GM23338 (cell line): ENCODE measurements at places on chromosomes 16 and 17.

DNA sequence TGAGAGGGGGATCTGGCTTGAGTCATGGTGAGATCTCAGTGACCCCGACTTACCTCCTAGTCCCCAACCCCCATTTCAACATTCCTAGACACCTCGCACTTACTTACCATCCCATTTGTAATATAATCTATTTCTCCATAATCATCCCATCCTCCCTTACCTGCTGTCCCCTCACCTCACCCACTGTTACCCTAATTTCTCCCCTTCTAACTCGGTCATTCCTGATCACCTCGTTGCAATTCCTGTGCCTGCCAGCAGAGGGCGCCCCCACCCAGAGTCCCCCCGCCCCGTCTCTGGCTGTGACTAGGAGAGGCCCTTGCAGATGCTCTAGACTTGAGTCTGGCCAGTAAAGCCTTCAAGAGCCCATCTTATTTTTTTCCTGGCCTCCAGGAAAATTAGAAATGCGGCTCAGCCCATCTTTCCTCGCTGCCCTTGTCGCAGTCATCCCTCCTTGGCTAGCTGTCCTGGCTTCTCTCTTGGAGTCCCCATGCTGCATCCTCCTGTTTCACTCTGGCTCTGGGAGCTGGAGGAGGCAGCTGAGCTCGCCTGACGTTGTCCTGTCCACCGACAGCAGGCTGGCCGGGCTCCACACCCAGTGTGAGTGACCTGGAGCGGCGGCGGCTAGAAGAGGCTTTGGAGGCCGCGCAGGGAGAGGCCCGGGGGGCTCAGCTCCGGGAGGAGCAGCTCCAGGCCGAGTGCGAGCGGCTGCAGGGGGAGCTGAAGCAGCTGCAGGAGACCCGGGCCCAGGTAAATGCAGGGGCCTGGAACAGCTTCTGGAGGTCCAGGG is 5.0 kb downstream of the TBKBP1 start:
- no peak overlapping the region for H3K4me3 ChIP-seq
- no peaks in the 10 kb centered on the region; the same call in 1 of the 2 replicates for H3K36me3 ChIP-seq
- H3K27me3 ChIP-seq, result 0 out of 2 replicates have a peak, but pooled peaks cover 4% of the 10 kb centered on the region
- DNase-seq, result peak; percentile 79
- peaks cover 5% of the 10 kb centered on the region; the same call in 1 of the 2 replicates for H3K4me1 ChIP-seq
- H3K27ac ChIP-seq, result no peak overlapping the region

DNA sequence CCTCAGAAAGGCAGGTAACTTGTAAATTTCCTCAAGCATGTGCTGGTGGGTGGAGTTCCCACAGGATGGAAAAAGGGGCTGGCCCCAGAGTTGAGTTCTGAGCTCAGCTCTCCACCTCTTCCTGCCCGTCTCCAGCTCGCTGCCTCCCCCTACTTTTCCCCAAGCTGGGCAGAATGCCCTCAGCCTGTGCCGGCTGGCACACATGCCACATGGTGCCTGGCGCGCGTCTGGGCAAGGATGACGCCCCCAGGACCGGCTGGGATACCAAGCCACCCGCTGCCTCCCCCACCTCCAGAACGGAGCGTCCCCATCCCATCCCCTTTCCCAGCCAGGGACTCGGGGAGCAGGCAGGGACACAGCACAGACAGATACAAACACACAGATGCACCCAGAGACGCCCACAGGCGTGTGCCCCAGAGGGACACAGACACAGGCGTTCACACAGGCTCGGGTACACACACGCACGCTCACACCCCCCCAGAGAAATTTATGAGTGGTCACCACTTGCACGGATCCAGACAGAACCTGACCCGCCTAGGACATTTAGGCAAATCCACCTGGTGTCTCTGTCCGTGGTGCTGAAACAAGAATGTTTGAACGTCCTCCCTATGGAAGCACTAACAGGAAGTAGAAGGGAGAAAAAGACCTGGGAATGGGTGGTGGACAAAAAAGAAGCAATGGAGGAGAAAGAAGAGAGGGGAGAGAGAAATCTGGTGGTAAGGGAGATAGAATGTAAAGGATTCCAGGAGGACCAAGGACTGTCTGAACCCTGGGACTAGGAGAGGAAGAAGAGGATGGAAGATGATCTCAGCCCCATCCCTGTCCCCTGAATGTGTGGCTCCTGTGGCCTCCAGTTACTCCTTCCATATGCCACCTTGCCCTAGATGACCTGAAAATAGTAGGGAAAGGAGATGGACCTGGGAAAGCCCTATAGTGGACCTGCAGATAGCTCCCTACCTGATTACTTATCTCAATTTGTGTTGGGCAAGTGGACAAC is 15.5 kb downstream of the NEUROD2 start:
- H3K4me3 ChIP-seq, result peak overlapping the region; percentile 49
- peaks cover 60% of the 10 kb centered on the region for H3K27me3 ChIP-seq
- H3K4me1 ChIP-seq, result peaks cover 34% of the 10 kb centered on the region; the same call in 1 of the 2 replicates

DNA sequence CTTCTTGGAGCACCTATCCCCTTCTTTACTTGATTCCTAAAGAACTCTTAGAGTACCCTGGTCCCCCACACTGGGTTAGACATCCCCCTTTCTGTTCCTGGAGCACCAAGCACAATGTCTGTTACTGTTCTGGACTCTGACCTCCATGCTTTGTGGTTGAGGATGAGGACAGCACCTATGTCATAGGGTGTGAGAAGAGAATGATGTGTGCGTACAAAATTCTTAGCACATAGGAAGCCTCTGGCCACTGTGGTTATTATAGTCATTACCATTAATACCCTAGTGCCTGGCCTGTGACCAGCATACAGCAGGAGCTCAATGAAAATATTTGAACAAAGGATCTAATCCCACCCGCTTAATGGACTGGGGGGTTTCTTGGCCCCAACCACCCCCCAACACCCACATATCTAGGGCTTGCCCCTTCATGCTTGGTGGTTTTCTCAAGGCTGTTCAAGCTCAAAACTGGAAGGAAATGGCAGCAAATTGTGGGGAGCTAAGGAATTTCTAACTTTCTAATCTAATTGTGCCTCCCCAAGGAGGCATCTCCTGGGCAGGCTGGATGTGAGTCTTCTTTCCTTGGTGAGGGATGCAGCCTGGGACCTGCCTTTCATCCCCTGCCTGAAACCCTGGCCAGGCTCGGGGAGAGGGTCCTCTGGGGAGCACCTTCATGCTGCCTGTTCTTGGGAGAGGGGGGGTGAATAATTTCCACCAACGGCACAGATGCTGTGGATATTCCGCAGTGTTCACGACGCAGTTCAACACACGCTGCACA is 1.5 kb upstream of the CMIP start:
- no peaks in the 10 kb centered on the region for H3K36me3 ChIP-seq
- H3K4me1 ChIP-seq, result peaks cover 25% of the 10 kb centered on the region
- peak overlapping the region; percentile 80; the same call in 1 of the 2 replicates for H3K4me3 ChIP-seq
- DNase-seq, result no peak
- 0 out of 2 replicates have a peak, but pooled peaks cover 5% of the 10 kb centered on the region for H3K27me3 ChIP-seq

DNA sequence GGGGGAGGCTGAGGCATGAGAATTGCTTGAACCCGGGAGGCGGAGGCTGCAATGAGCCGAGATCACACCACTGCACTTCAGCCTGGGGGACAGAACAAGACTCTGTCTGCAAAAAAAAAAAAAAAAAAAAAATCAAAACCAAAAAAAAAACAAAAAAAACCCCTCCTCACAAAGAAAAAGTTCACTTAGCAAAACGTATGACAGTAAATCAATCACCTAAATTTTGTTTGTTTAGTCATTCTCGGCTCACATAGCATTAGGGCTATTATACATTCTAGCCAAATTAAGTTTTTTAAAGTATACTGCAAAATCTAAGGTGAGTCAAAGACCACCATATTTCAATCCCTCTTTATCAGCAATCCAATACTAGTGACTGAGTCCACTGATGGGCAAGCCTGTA is 5.7 kb downstream of the ZNF652 start:
- H3K36me3 ChIP-seq, result no peaks in the 10 kb centered on the region
- peaks cover 29% of the 10 kb centered on the region for H3K4me1 ChIP-seq
- H3K27ac ChIP-seq, result no peak overlapping the region
- H3K4me3 ChIP-seq, result no peak overlapping the region
- no peaks in the 10 kb centered on the region for H3K27me3 ChIP-seq
- no peak for DNase-seq

GRCh38 chr17:61618950-61619349 is 27.9 kb upstream of the NACA2 start:
- H3K27ac ChIP-seq, result no peak overlapping the region
- H3K4me3 ChIP-seq, result no peak overlapping the region
- no peaks in the 10 kb centered on the region for H3K4me1 ChIP-seq
- no peaks in the 10 kb centered on the region for H3K27me3 ChIP-seq
- DNase-seq, result no peak
- peaks cover 7% of the 10 kb centered on the region for H3K36me3 ChIP-seq

GRCh38 chr17:47615766-47616424 is 33.8 kb upstream of the KPNB1 start:
- peak; percentile 77 for DNase-seq
- no peaks in the 10 kb centered on the region for H3K4me1 ChIP-seq
- peaks cover 42% of the 10 kb centered on the region for H3K36me3 ChIP-seq
- H3K4me3 ChIP-seq, result no peak overlapping the region
- H3K27ac ChIP-seq, result no peak overlapping the region
- H3K27me3 ChIP-seq, result no peaks in the 10 kb centered on the region

- H3K4me1 ChIP-seq, result peaks cover 4% of the 10 kb centered on the region; the same call in 1 of the 2 replicates
- no peak overlapping the region for H3K4me3 ChIP-seq
- H3K36me3 ChIP-seq, result no peaks in the 10 kb centered on the region
- no peak overlapping the region for H3K27ac ChIP-seq
- no peak for DNase-seq
Observed at GRCh38 chr16:14202095-14202494, 131.0 kb downstream of the MRTFB start.

DNA sequence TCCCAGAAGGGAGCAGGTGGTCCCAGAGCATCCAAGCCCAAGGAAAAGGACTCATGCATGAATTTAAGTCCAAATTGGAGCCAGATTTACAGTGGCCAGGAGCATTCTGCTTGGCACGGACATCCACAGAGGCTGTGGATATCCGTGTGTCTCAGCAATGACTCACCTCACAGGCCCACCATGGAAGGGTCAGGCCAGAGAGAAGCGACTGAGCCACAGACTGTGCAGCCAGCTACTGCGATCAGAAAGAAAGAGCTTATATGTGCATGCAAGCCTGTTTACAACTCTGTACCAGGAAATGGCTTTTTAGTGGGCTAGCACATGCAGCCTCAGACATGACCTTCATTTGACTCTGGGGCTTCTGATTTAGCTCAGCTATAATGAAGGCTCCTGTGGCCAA is 231.0 kb downstream of the C16orf95 start:
- H3K4me3 ChIP-seq, result no peak overlapping the region
- 0 out of 2 replicates have a peak, but pooled peaks cover under 1% of the 10 kb centered on the region for H3K36me3 ChIP-seq
- no peaks in the 10 kb centered on the region for H3K4me1 ChIP-seq
- DNase-seq, result no peak

GRCh38 chr16:70157105-70157476 is 16.5 kb upstream of the CLEC18C start:
- H3K4me3 ChIP-seq, result no peak overlapping the region
- H3K36me3 ChIP-seq, result peaks cover 61% of the 10 kb centered on the region
- H3K27ac ChIP-seq, result no peak overlapping the region

- no peaks in the 10 kb centered on the region for H3K36me3 ChIP-seq
- no peak overlapping the region for H3K27ac ChIP-seq
- DNase-seq, result no peak
- no peak overlapping the region for H3K4me3 ChIP-seq
- H3K27me3 ChIP-seq, result no peaks in the 10 kb centered on the region
Observed at GRCh38 chr17:69919789-69920188, 155.2 kb upstream of the KCNJ16 start.

DNA sequence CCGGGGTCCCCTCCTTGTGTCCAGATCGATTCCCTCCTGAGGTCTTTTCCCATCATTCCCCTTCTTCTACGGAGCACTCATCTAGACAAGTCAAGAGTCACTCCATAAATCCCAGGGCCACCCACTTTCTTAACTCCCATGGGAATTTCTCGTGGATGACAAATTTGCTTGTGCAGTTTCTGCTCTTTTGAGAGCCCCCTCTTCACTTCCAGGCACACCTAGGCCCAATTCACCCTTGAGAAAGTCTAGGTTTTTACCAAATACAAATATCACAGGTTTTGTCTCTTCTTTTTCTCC is 522 bp upstream of the POLDIP2 start:
- no peaks in the 10 kb centered on the region for H3K27me3 ChIP-seq
- H3K4me3 ChIP-seq, result peak overlapping the region; percentile 89
- peak overlapping the region; percentile 83 for H3K27ac ChIP-seq
- peaks cover 17% of the 10 kb centered on the region for H3K36me3 ChIP-seq

- H3K4me3 ChIP-seq, result no peak overlapping the region
- no peaks in the 10 kb centered on the region for H3K4me1 ChIP-seq
- DNase-seq, result no peak
- no peaks in the 10 kb centered on the region for H3K27me3 ChIP-seq
- H3K27ac ChIP-seq, result peak overlapping the region; percentile 62
Observed at GRCh38 chr17:4232168-4232813, 31.5 kb downstream of the ANKFY1 start.

DNA sequence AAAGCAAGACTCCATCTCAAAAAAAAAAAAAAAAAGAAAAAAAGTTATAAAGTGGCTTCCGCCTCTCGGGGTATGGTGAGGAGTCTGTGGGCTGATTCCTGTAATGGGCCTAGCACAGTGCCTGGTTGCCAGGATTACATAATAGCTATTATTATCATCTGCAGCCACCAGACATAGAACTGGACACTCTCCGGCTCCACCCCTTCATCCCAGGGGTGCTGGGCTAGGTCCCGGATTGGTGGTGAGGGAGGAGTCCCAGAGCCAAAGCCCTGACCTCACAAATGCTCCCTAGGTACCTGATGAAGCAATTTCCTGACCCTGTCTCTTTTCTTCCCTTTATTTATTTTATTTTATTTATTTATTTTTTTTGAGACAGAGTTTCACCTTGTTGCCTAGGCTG is 11.6 kb upstream of the ADGRG1 start:
- no peaks in the 10 kb centered on the region for H3K27me3 ChIP-seq
- H3K4me3 ChIP-seq, result no peak overlapping the region
- no peaks in the 10 kb centered on the region for H3K36me3 ChIP-seq
- H3K4me1 ChIP-seq, result no peaks in the 10 kb centered on the region
- DNase-seq, result no peak

GRCh38 chr17:75096082-75096625 is 8.4 kb downstream of the SLC16A5 start:
- no peaks in the 10 kb centered on the region for H3K27me3 ChIP-seq
- peak; percentile 57 for DNase-seq
- no peaks in the 10 kb centered on the region for H3K36me3 ChIP-seq
- peaks cover 6% of the 10 kb centered on the region for H3K4me1 ChIP-seq
- H3K4me3 ChIP-seq, result no peak overlapping the region
- H3K27ac ChIP-seq, result no peak overlapping the region

DNA sequence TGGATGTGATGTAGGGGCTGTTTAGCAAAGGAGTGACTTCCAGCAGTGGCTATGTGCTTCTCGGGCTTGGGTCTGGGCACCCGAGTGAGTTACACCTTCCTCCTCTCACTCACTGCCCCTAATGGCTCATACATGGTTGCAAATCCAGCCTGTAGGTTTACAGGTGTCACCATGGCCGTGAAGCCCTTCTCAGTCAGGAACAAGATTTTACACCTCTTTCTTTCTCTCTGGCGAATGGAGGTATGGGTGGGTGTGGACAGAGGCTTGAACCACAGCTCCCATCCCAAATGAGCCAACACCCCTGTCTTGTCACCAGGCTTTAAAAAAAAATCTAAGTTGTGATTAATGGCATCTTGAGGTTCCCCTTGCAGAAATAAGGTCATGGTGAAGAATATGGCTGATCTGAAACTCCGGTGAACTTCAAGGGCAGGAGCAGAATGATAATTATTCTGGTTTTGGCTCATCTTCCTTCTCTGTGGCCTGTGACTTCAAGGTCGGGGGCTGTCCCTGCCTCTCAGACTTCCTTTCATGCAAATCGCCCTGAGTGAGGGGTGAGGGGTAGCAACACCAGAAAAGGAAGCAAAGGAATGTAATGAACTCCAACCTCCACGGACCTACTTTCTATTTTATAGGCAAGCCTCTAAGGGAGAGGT is 331.2 kb downstream of the MAF start:
- no peak overlapping the region for H3K4me3 ChIP-seq
- H3K27ac ChIP-seq, result no peak overlapping the region
- no peaks in the 10 kb centered on the region for H3K27me3 ChIP-seq
